ENCODE measurements at places on chromosomes 7 and 10. TPM values are rescaled to one million over a fixed set of nuclear protein-coding genes. Genes with fewer than 3 reads are reported as not detected.

DNA sequence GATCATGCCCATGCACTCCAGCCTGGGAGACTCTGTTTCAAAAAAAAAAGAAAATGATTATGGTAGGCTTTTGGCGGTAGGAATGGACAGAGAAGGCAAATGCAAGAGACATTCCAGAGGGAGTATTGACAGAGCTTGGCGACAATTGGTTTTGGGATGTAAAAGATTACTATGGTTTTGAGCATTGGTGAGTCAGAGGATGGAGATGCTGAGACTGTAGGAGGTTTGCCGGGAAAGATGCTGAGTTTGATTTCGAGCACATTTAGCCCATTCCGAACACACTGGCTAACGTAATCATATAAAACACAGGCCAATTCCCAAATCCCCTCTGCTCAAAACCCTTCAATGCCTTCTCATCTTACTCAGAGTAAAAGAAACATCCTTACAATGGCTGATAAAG is 161.6 kb upstream of the MKLN1 start:
- DNase-seq: no peak

DNA sequence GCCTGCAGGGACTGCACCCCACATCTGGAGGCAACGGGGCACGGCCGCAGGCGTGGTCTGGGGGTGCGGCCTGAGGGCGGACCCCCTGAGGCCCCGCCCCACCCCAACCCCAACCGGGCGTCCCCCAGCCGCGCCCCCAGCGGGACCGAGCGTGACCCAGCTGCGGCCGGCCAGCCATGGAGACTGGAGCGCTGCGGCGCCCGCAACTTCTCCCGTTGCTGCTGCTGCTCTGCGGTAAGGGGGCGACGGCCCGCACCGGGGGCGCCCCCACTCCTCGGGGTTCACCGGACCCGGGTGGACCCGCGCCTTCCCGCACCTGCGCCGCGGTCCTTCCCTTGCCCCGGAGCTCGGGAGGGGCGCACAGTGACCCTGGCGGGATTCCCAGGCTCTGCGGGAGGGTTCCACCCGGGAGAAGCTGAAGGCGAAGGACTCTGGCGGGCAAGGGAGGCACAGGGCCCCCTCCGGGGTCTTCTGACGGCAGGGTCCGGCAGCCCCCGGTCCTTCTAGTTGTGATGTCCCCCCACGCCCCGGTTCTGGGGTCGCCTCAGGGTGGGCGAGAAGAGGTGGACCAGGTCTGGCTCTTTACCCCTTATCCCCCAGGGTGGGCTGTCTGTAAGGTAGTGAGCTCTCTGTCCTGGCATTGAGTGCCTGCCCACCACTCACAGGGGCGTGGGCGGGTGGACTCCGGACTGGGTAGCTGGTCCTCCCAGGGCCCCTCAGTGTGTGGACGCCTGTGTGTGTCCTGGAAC is at the start of gene RAMP3:
TSS of gene RAMP3 (plus strand) at position 139 of the 749 bp plus-strand sequence. CDS start at position 177, 38 bp downstream.
- DNase-seq: no peak

DNA sequence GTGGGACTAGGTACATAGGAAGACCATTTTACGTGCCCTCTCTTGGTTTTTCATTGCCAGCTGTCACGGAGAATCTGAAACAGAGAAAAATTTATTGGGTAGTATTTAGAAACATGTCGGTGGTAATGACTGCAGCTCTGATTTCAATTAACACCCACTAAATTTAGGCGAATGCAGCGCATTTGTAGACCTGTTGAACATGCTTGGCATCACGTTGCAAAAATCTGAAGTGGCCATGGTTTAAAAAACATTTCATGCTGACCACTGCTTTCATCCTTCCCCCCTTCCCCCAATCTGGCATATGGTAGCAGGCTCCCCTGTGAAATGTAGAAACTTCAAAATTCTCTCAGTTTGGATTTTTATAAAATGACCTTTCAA is 34.0 kb downstream of the LRMDA start:
- no peak for DNase-seq

DNA sequence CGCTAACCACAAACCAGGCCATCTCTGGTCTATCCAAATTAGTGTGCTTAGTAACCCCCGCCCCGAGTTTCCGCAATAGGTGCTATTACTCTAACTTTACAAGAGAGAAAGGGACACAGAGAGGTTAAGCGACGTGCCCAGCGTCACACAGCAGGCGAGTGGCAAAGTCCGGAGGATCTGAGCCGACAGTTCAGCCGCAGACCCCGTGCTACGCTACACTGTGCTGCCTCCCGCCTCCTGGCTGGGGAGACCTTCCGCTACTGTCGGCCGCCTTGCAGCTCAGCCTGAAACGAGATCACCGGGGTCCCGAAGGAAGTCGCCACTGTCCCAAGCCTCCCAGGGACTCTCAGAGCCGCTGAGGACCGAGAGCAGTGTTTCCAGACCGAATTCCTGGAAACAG is 799 bp downstream of the INTS1 start:
- peak; percentile 34 for DNase-seq

GRCh38 chr7:151856098-151856497 is 20.8 kb downstream of the PRKAG2 start:
- DNase-seq: no peak

GRCh38 chr7:46908770-46909169 is 673.1 kb downstream of the TNS3 start:
- DNase-seq: no peak

DNA sequence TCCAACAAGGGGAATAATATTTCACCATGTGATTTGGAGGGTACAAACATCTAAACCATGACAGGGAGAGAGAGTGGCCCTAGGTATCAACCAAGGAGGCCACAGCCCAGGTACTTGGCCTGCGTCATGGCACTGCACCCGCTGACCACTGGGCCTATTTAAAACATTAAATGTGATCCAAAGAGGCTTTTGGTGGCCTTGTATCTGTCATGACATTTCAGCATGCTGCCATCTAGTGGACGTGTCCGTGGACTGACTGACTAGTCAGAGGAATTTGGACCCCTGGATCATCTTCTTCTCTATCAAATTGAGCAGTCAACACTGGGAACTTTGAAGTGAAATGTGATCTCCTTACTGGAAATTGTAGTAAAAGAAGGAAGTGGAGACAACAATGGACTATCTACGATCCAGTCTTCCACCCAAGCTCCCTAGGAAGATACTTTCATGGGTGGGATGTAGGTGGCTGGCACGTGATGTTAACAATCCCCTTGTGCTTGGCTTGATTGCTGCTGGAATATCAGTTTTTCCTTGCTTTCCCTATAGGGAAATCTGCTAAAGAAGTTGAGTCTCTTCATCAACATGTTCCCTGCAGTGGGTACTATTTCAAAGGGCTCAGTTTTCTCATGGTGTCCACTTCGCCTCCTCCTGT is 24.6 kb upstream of the ITGA8 start:
- DNase-seq: no peak

Gene CALHM3
- not detected for total RNA-seq

Gene SLC29A4
- total RNA-seq: 1.1 TPM

Gene GDF10
- 8.4 TPM for total RNA-seq

Gene GSTK1
- 154 TPM for total RNA-seq

All from upper lobe of left lung (tissue), 6 donors.